ENCODE measurements at places on chromosomes 6 and 20. TPM values are rescaled to one million over a fixed set of nuclear protein-coding genes. Genes with fewer than 3 reads are reported as not detected.

The CNKSR3 gene
- total RNA-seq: 41.2 TPM

DNA sequence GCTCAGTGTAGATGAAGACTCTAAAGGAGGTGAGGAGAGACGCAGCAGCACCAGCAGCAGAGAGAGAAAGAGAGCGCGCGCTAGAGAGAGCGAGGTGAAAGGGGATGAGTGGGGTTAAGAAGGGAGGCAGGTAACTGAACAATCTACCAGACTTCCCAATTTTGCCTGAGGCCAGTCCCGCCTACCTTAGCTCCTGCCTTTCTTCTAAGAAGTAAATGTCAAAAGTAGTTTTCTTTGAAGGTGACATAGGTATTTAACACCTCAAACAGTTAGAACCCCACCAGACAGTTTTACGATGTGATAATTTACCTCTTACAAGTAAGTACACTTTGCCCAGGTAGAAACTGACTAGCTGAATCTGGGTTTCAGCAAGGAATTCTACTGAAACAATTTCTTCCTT is 132.0 kb upstream of the EEF1E1 start:
- no peaks in the 10 kb centered on the region for H3K4me1 ChIP-seq
- H3K27me3 ChIP-seq: no peaks in the 10 kb centered on the region
- H3K4me3 ChIP-seq: no peak overlapping the region
- H3K27ac ChIP-seq: no peak overlapping the region

DNA sequence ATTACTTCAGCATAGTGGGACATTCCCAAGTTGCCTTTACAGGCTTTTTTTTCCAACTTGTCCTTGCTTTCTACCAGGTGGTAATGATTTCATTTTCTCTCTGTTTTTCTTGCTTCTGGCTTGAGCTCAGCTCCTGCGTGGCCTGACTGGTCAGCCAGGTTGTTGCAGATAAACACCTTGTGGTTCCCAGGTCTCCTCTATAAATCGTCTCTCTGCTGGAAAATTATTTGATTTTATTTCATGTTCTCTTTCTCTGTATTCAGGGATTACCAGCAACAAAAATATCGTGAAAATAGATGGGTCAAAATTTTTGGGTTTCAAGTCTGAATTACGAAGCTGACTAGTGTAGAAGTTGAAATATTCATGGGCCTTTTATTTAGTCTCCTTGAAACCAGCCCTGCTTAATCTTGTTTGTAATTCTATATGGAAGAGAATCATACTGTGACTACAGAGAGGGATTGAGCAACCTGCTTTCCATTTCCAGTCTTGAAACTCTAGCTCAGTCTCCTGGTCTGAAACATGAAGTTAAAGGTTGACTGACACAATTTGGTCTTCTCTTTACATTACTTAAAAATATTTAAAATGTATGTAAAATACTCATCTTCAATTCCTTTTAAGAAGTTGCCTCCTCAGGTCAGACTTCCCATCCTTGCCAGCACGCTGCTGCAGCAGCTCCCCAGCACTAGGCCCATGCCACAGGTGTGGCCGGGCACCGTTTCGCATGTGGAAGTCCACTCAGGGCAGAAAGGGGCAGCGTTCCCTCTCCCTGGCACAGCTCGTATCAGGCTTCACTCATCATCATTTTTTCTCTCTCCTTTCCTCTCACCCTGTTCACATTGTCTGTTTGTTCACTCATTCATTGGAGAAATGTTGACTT is 7.1 kb downstream of the DUSP22 start:
- H3K4me3 ChIP-seq: no peak overlapping the region
- H3K36me3 ChIP-seq: no peaks in the 10 kb centered on the region
- H3K4me1 ChIP-seq: peaks cover 2% of the 10 kb centered on the region
- DNase-seq: no peak
- H3K27me3 ChIP-seq: no peaks in the 10 kb centered on the region
- no peak overlapping the region for H3K27ac ChIP-seq

The HCRTR2 gene
- total RNA-seq: not detected

The PPP1R3D gene
- total RNA-seq: 8.3 TPM

DNA sequence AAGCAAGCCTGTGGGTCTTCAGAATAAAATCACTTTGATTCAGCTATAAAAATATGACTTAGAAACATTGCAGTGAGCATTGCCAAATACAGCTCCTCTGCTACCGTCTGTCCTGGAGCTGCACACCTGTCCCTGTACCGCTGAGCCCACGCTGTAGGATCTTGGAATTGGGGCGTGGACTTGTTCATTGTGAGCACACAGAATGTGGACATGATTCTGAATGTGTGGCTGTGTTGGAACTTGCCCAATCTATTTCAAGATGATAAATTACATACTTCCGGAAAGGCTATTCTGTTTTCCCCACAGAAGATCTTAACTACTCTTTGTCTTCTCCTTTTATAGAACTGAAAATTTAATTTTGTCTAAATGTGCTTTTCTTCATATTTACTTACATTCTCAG is 107.3 kb downstream of the UST start:
- no peaks in the 10 kb centered on the region for H3K4me1 ChIP-seq
- H3K36me3 ChIP-seq: no peaks in the 10 kb centered on the region
- no peak overlapping the region for H3K4me3 ChIP-seq
- H3K27ac ChIP-seq: no peak overlapping the region
- H3K27me3 ChIP-seq: no peaks in the 10 kb centered on the region
